ENCODE measurements at places on chromosomes 3 and 15.

DNA sequence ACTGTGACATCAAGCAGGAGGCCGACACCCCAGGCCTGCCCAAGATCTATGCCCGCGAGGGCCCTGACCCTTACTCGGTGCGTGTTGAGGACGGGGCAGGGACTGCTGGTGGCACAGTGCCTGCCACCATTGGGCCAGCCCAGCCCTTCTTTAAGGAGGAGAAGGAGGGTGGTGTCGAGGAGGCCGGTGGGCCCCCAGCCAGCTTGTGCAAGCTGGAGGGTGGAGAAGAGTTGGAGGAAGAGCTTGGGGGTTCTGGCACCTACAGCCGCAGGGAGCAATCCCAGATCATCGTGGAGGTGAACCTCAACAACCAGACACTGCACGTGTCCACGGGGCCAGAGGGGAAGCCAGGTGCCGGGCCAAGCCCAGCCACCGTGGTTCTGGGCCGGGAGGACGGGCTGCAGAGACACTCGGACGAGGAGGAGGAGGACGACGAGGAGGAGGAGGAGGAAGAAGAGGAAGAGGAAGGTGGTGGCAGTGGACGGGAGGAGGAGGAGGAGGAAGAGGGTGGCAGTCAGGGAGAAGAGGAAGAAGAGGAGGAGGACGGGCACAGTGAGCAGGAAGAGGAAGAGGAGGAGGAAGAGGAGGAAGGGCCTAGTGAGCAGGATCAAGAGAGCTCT lies 5.4 kb downstream of the ZBTB47 start:
- no peak for DNase-seq

DNA sequence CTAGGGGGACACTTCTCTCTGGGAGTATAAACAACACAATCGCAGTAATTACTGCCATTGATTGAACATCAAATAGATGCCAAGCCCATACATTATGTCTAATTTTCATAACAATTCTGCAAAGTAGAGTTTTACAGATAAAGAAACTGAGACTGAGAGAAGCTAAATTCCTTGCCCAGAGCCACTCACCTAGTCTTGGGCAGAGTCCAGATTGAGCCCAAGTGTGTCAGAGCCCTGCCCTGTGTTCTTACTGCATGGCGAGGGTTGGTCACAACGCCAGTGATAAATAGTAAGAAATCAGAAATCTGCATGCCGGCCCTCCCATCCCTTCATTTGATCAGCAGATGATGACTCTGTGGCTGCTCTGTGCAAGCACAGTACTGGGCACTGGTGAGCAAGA lies 106.3 kb downstream of the C3orf70 start:
- DNase-seq = no peak

DNA sequence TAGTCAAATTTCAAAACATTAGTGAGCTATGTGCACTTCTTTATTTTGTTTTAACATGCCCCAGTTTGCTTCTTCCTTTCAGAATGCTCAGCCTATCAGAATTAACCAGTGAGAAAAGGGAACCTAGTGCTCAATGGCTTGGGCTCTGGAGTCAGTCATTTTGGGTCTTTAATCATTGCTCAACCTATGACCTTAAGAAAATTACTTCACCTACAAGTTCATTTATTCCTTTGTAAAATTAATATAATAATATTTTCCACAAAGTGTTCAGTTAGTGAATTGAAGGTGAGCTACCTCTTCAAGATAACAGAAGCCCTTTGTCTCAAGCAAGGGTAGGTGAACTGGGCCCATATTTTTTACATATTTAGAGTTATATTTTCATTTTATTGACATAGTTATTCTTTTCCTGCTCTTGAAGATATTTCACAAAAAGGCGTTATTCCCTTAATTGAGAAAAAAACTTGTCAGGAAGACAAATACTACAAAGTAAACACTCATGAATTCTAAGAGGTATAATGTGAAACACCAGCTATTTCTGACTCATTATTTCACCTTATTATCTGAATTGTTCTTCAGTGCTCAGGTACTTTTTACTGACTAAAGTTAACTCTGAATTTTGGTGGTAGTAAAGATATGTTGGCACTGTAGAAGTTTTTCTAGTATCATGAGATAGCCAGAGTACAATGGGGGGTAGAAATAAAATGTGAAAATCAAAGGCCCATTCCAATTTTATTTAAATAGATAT lies 415.5 kb downstream of the NAALADL2 start:
- DNase-seq = no peak

- DNase-seq = no peak
These were observed 21.9 kb downstream of the FEM1B start for GRCh38 chr15:68299436-68299835.

- no peak for DNase-seq
These were observed 18.4 kb downstream of the KLF13 start for GRCh38 chr15:31344823-31345605.

DNA sequence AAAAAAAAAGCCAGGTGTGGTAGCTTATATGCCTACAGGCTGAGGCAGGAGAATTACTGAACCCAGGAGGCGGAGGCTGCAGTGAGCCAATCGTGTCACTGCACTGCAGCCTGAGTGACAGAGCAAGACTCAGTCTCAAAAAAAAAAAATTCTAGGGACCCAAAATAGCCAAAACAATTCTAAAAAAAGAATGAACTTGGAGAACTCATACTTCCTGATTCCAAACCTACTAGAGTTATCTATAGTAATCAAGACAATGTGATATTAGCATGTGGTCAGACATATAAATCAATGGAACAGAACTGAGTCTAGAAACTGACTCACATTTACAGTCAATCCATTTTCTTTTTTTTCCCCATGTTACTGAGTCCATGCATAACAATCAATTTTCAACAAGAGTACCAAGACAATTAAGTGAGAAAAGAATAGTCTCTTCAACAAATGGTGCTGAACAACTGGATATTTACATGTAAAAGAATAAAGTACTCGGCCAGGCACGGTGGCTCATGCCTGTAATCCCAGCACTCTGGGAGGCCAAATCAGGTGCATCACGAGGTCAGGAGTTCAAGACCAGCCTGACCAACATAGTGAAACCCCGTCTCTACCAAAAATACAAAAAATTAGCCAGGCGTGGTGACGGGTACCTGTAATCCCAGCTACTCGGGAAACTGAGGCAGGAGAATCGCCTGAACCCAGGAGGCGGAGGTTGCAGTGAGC lies 11.9 kb downstream of the PRKAR2A start:
- no peak for DNase-seq

DNA sequence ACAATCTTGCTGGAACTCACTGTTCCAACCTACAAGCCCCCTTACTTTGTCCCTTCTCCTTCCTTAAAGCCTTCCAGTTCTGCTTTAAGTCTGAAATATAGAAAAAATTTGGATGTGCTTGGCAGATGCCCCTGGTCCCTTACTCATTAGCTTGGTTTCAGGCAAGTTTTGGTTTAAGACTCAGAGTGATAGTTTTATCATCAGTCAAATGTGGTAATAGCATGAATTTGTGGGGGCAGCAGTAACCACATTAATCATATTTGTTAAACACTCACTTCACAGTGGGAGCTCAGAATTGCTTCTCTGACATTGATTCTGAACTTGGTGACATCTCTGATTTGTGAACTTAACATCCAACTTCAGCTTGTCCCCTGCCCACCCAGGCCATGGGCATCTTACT lies 58.3 kb upstream of the ALDH1A3 start:
- DNase-seq = no peak

DNA sequence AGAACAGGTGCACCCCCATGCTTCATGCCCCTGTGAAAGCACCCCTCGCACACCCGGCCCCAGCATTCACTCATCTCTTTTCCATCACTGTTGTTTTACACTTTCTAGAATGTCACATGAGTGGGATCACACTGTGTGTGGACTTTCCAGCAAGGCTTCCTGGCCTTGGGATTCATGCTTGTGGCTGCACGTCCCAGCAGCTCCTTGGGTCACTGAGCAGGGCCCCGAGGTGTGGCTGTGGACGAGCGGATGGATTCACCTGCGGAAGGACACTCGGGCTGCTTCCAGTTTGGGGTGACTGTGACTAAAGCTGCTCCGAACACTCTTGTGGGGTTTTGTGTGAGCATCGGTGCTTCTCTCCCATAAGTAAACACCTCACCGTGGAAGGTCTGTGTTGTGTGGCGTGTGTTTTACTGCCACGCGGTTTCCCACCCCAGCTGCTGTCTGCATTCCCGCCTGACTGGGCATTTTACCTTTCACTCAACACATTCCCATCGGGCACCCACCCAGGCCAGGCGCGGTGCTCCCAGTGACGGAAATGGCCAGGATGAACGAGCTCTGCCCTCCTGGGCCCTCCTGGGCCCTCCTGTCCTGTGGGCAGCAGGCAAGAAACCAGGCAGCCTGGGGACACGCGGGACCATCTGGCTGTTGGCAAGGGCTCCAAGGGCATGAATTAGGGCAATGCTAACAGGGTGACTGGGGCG lies 41.4 kb downstream of the DNAJB8 start:
- DNase-seq = no peak

GRCh38 chr3:137171834-137172603 lies 214.2 kb downstream of the IL20RB start:
- no peak for DNase-seq

- DNase-seq = no peak
These were observed 164.5 kb downstream of the IGF1R start for GRCh38 chr15:98812716-98813446.

DNA sequence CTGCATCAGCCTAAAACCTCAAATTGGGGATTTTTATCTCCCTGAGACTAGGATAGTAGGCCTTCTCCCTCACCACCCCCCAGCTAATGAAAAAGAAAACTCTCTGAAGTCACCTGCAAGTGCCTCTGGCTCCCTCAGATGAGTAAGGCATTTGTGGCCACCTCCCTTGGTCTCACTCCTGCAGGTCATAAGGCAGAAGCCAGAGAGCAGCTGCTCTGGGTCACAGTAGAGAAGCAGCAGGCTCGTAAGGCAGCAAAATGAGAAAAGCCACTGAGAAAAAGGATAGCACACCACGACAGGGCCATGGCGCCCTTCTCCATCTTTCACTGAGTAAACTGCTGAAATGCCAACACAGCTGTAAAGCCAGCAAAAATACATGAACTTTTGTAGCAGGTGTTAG lies 296.7 kb upstream of the DPH6 start:
- no peak for DNase-seq

DNA sequence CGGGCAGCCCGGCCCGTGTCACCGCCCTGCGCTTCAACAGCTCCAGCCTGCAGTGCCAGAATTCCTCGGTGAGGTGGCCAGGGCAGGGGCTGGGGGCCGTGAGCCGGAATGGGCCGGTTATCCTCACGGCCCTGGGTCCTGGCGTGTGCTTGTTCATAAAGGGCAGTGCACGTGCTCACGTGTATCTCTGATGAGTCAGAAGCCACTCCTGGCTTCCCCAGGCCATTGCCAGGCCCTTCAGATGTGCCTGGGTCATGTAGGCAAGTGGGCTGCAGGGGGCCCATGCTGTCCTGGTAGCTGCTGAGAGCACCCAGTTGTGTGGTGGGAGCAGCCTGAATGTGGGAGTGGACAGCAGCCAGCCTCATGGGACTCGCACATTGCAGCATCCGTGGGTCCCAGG lies 29.2 kb downstream of the PLXNA1 start:
- DNase-seq = no peak

DNA sequence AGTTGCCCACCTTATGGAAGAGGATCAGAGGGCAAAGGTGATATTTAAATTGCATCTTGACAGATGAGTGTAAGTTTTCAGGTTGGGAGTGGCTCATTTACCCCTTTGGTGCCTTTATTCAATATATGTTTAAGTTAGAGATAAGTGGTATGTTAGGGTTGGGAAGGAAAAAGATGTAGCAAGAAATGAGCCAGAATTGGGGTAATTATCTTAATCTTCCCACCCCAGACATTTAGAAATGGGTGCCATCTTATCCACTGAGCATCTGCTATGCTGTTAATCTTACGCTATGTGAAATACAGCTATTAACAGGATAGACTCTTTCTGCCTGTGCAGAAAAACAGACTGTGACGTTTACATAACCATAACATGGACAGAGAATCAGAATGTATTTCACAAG lies 6.3 kb downstream of the CMTM7 start:
- DNase-seq = no peak

DNA sequence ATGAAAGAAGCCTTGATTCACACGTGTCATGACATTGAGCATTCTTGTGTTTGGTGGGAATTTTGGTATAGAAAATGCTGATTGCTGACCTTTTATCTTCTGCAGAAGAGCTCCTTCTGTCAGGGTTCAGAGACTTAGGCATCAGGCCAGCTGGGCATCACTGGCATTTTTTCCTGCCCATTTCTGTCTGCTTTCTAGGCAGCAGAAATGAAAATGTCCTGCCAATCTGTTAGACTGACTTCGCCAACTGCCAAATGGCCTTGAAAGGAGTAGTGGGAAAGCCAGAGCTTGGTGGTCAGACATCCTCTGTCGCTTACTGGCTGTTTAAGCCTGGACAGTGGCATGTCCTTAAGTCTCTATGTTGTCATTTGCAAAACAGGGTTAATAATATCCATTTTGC lies 57.4 kb downstream of the EEFSEC start:
- DNase-seq = no peak

DNA sequence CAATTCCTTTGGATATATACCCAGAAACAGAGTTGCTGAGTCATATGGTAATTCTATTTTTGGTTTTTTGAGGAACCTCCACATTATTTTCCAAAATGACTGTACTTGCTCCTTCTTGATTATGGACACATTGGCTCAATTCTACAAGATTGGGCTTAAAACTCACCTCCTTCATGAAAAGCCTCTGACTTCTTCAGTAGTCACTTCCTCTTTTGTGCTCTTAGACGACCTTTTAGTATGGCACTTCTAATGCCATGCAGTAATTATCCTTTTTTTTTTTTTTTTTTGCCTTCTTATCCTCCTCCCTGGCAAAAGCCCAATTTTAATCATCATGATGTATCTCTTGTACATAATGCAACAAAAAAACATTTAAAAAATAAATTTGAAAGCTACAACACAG lies 33.0 kb upstream of the ABHD17C start:
- DNase-seq = peak; percentile 5

DNA sequence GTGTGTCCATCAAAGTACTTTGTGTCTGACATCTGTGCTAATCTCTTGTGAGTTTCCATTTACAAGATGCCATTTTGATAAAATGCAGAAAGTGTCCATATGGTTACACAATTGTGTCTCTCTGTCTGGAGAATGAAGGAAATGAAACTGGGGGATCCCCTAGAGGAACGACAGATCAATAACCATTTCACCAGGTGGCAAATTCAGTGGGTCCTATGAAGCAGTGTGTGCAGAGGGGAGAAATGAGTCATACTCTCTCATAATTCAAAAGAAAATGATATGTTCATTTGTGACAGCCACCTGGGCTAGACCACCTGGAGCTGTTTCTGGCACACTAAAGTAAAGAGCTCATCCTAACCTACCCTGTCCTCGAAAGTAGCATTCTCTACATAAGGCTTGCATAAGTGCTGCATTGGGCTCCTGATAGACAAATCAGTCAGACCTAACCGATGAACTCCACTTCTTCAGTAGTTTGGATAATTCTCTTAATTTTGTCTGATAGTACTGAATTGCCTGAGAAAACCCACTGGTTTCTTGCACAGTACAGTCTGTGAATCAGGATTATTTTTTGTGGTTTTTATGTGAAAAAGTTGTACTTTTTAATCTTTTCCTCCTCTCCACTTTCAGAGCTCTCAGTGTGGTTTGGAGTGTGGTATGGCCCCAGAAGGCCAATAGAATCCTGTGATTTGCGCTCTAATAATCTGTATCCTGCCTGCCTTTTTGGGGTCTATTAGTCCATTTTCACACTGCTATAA lies 10.3 kb upstream of the CD47 start:
- DNase-seq = peak; percentile 36

GRCh38 chr3:32531010-32531647 lies 28.5 kb upstream of the CMTM6 start:
- DNase-seq = no peak

Data from germinal center (tissue), 1 donor.